Activated naive CD4-positive, alpha-beta T cell (primary cell): ENCODE measurements at places on chromosomes 2 and 18.

DNA sequence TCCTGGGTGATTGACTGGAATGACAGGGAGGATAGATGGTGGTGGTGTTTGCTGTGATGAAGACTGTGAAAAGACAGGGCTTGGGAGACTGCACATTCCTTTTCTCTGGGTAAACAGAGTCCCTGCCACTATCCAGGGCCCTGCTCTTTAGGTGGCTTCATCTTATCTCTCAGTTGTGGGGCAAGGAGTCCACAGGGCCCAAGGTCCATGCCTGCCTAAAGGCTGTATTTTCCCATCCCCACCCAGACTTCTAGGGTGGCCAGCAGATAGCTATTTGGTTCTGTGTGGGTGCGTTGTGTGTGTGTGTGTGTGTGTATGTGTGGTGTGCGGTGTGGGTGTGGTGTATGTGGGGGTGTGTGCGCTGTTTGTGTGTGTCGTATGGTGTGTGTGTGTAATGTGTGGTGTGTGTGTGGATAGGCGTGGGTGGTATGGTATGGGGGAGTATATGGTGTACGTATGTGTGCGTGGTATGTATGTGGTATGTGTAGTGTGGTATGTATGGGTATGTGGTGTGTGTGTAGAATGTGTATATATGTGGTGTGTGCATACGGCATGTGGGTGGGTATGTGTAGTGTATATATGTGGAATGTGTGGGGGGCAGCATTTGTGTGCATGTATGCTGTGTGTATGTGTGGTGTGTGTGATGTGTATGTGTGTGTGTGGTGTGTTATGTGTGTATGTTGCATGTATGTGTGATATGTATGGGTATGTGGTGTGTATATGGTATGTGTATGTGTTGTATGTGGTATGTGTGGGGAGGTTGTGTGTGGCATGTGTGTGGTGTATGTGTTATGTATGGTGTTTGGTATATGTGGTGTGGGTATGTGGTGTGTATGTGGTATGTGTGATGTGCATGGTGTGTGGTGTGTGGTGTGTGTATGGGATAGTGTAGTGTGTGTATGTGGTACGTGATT, 10.5 kb upstream of the XRCC5 start:
- no peak for DNase-seq

DNA sequence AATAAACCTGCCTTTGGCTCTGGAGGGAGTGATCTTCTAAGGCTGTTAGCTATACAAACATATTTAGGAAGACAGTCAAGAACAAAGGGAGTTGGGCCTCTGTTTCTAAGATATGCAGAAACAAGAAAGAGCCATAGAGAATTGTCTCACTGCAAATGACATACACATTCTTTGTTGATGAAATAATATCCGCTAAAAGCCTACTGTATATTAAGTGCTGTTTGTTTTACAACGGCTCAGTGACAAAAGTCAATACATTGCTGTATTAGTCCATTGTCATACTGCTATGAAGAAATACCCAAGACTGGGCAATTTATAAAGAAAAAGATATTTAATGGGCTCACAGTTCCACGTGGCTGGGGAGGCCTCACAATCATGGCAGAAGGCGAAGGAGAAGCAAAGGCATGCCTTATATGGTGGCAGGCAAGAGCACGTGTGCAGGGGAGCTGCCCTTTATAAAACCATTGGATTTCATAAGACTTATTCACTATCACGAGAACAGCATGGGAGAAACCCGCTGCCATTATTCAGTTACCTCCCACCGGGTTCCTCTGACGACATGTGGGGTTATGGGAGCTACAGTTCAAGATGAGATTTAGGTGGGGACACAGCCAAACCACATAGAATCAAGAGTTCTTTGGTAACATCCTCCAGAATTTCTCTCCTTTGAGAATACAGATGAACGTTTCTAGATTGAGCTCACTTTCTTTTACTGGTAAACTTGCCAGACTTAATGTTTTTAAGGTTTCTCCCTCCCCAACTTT, 157.8 kb downstream of the PIK3C3 start:
- no peak for DNase-seq

DNA sequence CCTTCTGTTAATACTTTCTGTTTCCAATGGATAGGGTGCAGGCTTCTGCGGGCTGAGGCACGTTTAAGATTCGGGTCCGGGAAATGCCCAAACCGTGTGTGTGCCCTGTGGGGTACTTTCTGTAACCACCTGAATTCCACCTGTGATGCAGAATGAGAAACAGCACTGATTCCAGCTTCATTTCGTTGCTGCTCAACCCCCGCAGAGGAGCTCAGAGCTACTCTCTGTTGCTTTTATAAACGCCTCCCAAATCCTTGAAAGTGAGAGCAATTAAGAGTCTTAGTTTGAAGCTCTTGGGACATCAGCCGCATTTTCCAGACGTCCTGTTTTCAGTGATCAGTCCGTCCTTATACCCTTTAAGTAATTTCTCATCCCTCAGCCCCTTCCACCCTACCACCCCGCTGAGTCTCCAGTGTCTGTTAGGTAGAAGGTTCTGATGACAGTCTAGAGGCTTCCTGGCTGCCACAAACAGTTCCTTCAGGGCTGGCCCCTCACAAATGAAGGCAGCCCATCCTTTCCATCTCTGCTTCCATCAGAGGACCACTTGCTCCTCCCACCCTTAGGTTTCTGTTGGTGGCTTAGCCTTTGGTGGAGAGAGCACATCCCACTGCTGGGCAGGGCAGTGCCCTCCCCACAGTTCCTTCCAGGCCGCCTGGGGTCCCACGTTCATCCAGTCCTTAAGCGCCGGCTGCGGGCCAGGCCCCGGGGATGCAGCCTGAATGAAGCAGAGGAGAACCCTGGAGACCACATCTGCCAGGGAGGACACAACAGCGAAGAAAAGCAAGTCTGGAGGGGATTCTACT, 230.1 kb downstream of the SEPTIN10 start:
- no peak for DNase-seq

DNA sequence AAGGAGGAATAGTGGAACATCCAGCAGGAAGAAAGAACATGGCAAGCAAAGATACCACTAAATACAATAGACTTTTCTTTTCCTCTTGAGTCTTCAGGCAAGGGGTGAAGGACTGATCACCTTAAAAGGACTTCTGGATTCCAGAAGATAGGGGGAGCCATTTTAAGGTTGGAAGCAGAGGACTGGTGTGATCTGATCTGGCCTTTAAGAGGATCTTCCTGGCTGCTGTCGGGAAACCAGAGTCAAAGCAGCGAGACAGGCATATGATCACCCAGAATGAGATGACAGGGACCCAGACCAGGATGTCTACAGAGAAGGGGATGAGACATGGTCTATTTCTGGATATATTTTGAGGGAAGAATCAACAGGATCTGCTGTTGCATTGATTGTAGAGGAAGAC, 558.0 kb downstream of the STK39 start:
- DNase-seq, result no peak

DNA sequence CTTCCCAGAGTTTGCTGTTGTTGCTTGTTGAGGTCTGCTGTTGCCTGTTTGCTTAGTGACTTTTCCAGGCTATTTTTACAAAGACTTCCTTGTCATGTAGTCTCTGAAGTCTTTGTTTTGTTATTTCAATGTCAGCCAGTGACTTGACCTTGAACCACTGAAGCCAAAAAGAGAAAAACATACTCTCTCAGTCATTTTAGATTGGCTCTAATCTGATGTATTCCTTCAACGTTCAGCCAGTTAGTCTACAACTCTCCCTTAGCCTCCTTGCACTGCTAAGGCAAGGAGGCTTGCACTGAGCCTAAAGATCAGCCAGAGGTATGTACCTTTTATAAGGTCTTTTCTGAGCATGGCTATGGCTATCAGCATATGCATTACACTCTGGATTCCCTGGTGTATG, 27.9 kb downstream of the KIAA1328 start:
- no peak for DNase-seq

DNA sequence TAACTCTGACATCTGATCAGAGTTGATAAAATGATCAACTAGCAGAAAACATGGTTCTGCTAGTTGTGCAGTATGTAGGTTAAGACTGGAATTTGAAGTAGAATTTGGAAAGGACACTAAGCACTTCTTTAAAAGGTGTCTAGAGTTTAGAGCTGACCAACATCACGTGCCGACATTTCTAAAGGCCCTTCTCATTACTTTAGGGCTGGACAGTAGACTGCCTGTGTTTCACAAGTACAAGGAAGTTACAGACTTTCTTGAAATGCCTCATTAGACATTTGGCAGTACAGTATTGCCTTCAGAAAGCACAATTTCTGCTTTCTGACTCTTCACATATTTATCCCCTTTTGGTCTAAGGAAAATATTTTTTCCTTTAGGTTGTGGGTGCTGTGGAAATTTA, 255.3 kb downstream of the ZNF385B start:
- no peak for DNase-seq

GRCh38 chr2:182359027-182359989, 67.5 kb downstream of the PDE1A start:
- DNase-seq, result no peak

GRCh38 chr2:132951008-132951714, 281.2 kb upstream of the LYPD1 start:
- DNase-seq, result no peak
